ENCODE measurements at places on chromosomes 12 and 14. TPM values are rescaled to one million over a fixed set of nuclear protein-coding genes. Genes with fewer than 3 reads are reported as not detected.

DNA sequence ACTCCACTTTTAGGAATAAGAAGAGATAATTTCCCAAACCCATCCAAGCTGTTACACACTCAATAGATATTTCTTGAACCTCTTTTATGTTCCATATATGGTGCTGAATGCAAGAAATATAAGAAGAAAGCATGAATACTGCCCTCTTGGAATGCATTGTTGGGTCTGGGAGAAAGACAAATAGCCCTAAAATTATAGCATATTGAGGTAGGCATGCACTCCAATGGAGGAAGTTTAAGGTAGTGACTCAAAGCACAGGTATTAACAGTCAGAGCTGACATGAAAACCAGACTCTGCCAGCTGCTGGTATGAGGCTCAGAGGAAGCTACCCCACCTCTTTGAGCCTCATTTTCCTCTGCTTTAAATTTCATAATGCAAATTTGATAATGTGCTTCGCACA, 261.3 kb upstream of the NOS1 start:
- no peak for DNase-seq

- DNase-seq: no peak
Measured at GRCh38 chr12:5034603-5035002, 9.1 kb upstream of the KCNA5 start.

- no peak for DNase-seq
Measured at GRCh38 chr14:22658946-22659345, 14.8 kb upstream of the OR6J1 start.

- no peak for DNase-seq
Measured at GRCh38 chr12:64323476-64324225, 66.9 kb downstream of the C12orf56 start.

GRCh38 chr12:48988030-48988649, 10.0 kb downstream of the WNT1 start:
- peak; percentile 58 for DNase-seq

Gene RHEBL1
- total RNA-seq: not detected

Gene RNF212B
- not detected for total RNA-seq

Measured in body of pancreas (tissue), 4 donors.